ENCODE measurements at places on chromosomes 2 and 18.

GRCh38 chr2:73870084-73870483 lies 22.7 kb upstream of the ACTG2 start:
- no peak for DNase-seq

GRCh38 chr2:237453671-237454070 lies 33.4 kb upstream of the MLPH start:
- no peak for DNase-seq

- DNase-seq = no peak
Observed at GRCh38 chr2:217952409-217952808, 50.4 kb downstream of the TNS1 start.

- DNase-seq = no peak
Observed at GRCh38 chr2:20582600-20583221, 68.2 kb downstream of the HS1BP3 start.

DNA sequence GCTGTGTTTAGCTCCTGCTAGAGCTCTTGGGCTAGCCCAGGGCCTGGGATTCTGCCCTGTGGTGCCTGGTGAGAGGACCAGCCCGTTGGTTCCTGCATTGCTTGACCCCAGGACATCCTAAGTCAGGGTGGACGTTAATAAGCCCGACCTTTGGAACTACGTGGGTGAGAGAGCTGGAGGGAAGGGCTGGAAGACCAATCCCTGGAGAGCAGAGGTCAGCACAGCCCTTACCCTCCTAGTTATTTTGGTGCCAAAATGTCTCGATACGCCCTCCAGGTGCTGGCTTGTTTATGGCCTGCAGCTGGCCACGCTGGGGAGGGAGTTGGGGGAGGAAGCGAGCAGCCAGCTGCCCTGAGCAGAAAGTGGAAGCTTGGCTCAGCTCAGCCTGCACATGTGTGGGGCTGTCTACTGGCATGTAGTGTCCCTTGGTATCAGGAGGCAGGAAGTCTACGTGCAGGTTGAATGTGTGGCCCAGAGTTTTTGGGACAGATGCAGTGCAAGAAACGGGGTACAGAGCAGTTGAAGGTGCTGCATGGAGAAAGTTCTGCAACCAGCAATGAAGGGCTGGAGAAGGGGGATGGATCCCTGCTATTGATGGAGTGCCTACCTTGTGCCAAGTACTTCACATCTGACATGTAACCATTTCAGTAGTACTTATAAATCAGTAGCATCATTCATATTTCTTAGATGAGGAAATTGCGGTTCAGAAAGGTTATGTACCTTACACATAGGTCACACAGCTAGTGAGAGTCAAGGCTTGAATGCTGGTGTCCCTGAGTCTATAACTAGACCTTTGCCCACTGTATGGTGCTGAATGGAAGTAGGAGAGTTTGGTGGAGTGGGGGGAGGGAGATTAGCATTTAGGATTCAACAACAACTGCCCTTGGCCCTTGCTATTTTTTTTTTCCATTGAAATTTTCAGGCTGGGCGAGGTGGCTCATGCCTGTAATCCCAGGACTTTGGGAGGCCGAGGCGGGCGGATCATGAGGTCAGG lies 5.0 kb upstream of the DGKD start:
- DNase-seq = no peak

DNA sequence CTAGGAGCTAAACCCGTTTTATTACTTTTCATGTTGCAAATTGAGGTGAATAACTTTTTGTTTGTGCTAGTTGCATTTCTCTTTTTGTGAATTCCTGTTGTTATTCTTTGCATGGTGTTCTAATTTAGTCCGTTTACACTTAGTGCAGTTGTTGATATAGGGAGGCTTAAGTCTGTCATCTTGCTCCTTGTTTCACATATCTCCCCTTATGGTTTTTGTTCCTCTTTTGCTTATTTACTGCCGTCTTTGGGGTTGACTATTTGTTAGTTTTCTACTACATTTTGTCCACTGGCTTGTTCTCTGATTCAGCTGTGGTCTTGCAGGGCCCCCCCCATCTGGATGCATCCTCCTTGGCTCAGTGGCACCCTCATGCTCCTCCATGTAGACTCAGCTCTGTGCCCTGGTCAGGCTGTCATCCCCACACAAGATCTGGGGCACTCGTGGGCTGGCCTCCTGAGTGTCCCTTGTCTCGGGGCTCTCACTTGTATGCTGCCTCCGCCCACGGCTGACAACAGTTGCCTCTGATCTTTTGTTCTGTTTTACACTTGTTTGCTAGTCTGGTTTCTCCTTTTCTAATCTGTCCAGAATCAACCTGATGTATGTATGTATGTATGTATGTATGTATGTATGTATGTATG lies 42.9 kb upstream of the ASB1 start:
- DNase-seq = no peak

GRCh38 chr18:2448565-2449151 lies 122.6 kb downstream of the METTL4 start:
- DNase-seq = no peak

- DNase-seq = no peak
Observed at GRCh38 chr18:44708451-44709083, 27.9 kb downstream of the SETBP1 start.

DNA sequence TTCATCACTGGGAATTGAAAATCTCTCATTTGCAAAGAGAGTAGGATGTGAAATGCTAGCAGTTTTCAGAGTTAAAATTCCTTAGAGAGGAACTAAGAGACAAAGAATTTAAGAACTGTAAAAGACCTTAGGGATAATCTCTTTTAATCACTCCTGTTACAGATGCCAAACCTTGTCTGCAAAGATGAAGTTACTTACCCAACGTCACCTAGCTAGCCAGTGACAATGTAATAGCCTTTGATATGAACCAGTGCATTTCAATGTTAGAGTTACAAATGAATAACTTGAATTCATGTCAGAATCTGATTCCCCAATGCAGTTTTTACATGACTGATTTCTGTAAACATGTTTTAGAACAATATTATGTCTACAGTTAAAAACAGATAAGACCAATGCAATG lies 190.1 kb downstream of the LRP1B start:
- DNase-seq = no peak

DNA sequence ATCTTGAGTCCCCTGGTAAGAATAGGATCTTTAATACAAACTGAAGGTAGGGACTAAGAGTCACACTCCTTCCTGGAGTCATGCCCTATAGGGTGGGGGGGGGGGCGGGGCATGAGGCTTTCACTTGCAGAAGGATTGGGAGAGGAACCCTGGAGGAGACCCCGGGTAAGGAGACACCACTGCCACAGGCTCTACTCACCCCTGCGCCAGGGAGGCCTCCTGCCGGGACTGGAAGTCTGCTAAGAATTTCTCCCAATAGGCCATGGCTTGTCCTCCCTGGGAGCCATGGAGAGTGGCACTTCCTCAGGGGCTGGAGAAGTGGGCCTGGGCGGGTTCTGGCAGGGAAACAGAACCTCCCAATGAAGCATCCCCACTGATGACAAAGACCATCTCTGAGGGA lies 645.3 kb upstream of the RAB6C start:
- DNase-seq = no peak

DNA sequence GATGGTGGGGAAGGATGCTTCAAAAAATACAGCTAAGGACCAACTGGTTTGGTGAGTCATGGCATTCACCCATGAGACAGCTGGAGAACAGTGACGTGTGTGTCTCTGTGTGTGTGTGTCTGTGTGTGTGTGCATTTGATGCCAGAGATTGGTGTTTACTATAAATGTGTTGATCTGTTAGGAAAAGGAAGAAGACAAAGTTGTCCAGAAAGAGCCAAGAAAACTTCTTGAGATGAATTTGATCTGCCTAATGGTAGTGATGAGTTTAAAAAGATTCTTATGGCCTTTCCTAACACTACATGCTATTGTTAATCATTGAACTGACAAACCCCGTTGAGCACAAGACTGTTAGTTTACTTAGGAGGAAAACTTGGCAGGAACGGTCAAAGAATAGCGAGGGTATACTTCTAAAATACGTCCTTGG lies 36.4 kb upstream of the IL1R1 start:
- no peak for DNase-seq
